Epithelial cell of prostate (primary cell): ENCODE measurements at places on chromosomes 3 and 15.

DNA sequence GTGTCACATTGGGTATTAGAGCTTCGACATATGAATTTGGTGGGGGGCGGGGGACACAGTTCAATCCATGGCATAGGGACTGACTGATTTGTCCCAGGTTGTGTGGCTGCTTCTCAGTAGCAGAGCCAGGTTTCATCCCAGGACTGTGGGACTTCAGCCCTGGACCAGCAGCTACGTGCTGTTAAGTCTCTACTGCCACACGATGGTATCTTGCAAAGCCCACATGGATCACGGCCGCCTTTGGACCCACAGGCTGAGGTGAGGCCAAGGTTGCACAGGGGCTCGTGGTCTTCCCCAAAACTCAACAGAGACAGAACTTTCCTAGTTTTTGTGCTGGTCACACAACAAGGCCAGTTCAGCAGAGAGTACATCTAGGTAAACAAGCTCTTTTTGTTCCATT lies 97.4 kb downstream of the LRRK1 start:
- DNase-seq, result no peak

- no peak for DNase-seq
Measured at GRCh38 chr15:63353887-63354286, 27.8 kb downstream of the CA12 start.

GRCh38 chr3:182440101-182440500 lies 353.2 kb upstream of the ATP11B start:
- DNase-seq, result no peak

GRCh38 chr3:41176596-41176995 lies 22.7 kb upstream of the CTNNB1 start:
- DNase-seq, result no peak

GRCh38 chr3:105526360-105527111 lies 159.8 kb downstream of the ALCAM start:
- no peak for DNase-seq

GRCh38 chr3:13648060-13649001 lies 99.4 kb downstream of the FBLN2 start:
- DNase-seq, result peak; percentile 24

DNA sequence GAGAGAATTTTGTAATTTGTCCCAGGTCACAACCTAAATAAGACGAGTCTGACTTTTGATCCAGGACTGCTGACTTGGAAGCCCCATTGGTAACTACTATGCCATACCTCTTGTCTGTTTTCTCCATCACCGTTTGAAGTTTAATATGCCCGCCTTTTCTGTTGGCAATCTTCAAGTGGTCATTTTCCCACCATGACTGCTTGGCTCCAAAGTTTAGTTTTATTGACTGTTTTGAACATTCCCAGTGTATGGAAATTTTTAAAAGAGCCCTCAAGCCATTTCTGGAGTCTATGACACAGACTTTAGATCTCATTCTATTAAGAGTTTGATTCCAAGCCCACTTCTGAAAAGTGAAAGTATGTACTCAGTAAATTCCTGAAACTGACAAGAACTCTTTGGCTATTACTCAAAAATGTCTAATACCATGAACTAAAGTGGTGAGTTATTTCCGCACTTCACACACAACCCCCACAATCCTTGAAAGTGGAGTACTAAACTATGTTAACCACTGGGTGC lies 136.7 kb upstream of the ADAMTS9 start:
- no peak for DNase-seq

GRCh38 chr3:107855710-107856109 lies 235.1 kb downstream of the CD47 start:
- no peak for DNase-seq

DNA sequence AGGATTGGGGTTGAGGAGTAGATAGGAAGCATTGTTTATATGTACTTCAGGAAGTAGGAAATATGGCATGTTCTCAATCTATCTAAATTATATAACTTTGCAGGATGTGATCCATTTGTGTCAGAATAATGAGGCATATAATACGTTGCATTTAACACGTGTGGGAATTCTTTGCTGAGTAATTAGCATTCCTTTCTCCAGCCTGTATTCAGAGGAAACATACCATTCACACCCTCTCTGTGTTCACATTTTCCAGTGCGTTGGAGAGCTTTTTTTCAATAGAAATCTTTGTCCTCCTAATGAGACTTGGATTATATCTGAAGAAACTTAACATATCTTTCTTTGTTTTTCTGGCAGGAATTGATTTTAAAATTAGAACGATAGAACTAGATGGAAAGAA lies 33.0 kb upstream of the APH1B start:
- DNase-seq, result no peak

- DNase-seq, result peak; percentile 92
Measured at GRCh38 chr3:9396301-9396631, 1.1 kb upstream of the SETD5 start.

DNA sequence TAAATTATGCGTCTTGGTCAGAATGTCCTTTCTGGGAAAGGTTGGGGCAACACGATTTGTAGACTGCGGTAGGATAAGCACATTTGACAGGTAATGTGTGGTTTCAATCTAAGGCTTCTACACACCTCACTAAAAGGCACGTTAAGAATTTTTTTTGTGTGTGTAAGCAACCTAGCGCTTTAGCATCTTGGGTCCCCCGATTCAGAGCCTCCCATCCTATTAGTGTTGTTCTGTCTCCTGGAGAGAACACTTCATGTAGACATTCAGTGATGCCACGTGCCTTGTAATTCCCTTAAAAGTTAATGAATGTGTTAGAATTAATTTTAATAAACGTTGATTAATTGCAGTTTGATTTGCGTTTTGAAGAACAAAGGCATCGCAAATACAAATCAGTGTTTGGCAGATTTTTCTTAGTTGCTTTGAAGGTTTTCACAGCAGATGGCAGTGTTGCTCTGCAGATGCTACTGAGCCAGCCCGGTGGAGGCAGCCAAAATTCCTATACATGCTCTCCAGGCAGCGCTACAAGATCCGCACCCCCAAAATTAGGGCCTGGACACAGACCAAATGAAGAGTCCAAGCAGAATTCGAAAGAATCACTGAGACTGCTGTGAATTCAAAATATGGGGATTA lies 63.5 kb downstream of the OTOL1 start:
- DNase-seq, result no peak

- DNase-seq, result peak; percentile 29
Measured at GRCh38 chr3:149042789-149043386, 43.4 kb downstream of the HLTF start.

GRCh38 chr3:63202529-63202928 lies 75.6 kb upstream of the SYNPR start:
- DNase-seq, result no peak

DNA sequence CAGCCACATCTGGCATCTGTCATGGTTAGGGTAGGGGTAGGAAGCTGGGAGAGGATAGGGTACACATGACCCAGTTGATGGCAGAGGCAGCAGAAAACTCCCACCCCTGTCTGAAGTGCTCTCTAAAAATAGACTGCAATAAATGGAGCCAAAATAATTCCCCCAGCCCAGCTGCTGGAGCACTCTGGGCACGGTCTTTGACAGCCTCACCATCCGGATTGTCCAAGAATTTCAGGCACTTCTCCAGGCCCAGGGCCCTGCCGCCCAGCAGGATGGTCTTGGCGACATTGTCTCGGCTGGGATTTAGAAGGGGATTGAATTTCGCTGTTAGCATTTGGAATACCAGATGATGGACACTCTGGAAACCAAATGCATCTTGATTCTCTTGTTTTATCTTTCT lies 103.7 kb downstream of the IQSEC1 start:
- DNase-seq, result no peak

- DNase-seq, result no peak
Measured at GRCh38 chr3:78621061-78621716, 1146.6 kb downstream of the ROBO1 start.

GRCh38 chr3:183018421-183019192 lies 38.3 kb upstream of the DCUN1D1 start:
- no peak for DNase-seq

DNA sequence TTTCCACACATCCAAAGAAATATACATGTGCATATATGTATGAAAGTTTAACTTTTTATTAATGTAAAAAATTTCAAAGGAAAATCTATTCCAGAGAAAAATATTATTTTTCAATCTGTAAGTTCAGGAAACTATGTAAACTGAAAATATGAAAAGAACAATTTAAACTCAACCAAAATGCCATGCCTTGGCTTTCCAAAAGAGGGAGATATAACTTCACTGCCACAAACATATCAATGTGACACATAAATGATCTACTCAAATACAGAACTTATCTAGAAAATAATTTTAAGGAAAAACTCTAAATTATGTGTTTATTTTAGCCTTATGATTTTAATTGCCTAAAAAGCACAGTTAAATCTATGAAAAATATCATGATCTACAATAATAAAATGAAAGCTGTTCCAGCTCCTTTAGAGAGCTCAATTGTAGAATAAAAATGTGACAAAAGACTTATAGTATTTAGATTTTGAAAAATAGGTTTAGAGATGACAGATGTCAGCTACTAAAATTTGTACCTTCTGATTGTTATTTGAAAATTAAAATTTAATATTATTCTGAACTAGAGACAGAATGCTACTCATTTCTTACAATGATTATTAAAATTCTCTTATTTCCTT lies 94.8 kb downstream of the GBE1 start:
- no peak for DNase-seq

DNA sequence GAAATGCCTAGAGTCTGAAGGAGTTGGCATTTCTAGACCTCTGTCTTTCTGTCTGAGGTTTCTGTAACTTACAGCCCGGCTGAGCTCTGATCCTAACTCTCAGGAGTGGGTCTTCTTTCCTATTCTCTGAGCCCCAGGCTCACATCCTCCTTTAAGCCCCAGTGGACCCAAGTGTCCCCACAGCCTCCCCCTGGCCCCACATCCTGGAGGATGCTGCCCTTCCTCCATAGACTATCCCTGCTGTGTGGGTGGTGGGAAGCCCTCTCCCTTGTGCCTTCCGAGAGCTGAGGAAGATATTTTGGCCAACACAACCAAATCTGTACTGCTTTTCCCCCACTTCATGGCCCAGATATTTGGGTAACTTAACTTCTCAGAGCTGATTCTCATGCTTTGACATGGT lies 151.3 kb downstream of the LRTM1 start:
- no peak for DNase-seq
